ENCODE measurements at places on chromosomes 13 and 19.

GRCh38 chr13:81745391-81745790 is 1404.5 kb upstream of the SPRY2 start:
- DNase-seq = no peak

GRCh38 chr13:74325106-74325505 is 190.9 kb upstream of the KLF12 start:
- peak; percentile 75 for DNase-seq

DNA sequence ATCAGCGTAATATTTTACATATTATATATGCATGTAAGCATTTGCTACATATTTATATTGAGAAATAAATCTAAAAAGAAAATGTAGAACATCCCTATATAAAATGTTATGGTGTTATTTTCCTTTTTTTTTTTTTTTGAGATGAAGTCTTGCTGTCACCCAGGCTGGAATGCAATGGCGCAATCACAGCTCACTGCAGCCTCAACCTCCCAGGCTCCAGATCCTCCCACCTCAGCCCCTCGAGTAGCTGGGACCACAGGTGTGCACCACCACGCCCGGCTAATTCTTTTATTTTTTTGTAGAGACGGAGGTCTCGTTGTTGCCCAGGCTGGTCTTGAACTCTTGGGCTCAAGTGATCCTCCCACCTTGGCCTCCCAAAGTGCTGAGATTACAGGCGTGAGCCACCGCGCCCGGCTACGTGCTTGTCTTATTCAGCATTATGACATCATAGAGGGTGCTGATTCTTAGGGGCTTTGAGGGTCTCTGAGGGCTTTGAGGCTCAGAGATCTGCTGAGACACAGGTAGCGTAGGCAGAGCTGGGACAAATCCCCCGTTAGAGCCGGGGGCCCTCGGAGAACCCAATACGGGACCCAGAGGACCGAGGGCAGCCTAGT is 101.9 kb downstream of the GADD45B start:
- no peak for DNase-seq

DNA sequence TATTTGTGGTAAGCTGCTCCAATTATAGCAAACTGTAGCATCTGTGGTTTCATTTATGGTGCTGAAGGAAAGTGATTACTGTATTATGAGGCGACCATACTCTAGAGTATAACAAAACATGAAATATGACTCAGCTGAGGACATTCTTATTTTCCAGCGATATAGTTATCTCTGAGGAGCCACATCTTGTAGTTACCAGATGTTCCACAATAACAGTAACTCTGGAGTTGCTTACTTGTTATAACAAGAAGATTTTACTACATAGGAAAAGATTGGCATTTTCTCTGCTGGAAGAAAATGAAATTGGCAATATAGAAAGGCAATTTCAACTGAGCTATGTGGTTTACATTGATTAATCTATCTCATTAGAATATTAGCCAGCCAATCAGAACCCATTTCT is 1634.2 kb downstream of the PCDH9 start:
- DNase-seq = no peak

GRCh38 chr13:28476919-28477708 is 17.8 kb downstream of the FLT1 start:
- DNase-seq = no peak

DNA sequence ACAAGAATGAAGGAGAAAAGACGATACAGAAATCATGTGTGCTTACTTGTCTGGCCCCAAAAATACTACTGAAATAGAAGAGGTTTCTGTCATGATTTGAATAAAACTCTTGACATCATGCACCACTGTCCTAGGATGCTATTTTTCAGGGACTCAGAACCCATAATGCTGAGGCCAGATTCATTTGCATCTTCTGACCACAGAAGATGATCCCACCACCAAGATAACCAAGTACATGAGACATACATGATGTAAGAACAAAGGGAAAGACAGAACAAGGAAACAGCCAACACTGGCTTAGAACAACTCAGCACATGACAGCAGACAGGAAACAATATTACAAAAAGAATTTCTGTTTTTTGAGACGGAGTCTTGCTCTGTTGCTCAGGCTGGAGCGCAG is 2.5 kb downstream of the ZNF552 start:
- DNase-seq = no peak

DNA sequence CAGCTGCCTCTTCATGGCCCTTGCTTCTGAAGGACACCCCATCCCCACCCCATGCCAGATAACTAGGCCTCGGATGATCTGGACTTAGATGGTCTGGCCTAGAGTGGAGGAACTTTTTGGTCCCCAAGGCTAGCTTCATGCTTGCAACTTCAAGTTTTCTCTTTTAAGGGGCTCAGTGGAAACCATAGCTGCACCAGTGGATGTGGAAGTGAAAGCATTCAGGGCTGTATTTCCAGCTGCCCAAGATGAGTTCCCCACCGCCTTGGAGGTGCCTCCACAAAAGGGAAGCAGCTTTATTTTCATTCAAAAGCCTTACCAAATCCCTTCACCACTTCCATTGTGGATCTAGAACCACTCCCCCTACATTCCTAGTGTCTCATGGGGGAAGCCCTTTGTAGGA is 17.6 kb upstream of the GSX1 start:
- DNase-seq = no peak

DNA sequence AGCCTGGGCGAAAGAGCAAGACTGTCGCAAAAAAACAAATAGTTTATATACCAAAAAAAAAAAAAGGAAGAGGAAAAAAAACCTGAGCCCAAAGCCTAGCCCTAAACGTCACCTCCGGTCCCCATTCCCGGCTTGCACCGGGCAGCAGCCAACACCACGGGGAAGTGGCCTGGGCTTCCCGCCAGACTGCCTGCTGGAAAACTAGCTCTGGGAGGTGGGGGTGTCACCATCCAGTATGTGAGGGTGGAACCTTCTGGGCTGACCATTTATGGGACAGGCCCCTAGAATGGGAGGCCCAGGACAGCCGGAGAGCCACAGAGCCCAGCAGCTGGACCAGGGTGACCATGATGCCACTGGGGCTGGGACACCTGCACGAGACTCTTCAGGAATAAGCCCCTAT is 37.3 kb downstream of the IL12RB1 start:
- DNase-seq = no peak

DNA sequence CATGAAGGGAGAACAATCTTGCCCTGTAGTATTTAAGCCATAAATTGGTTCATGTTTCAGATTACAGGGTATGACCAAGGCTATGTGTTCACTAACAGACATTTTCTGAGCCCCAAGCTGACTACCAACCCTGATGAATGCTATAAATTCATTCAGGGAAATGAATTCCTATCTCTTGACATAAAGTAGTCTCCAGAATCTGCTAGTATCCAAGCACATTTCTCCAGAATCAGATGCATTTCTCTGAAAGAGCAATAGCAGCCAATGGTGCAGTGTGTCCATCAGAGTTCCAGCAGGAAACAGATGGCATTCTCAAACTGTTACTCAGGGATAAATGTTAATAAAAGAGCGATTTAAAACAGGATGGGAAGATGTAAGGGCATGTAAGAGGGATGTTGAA is 226.4 kb downstream of the COG6 start:
- no peak for DNase-seq

GRCh38 chr19:1272423-1273262 is 2.7 kb upstream of the FAM174C start:
- DNase-seq = no peak

- no peak for DNase-seq
Measured at GRCh38 chr13:79312340-79312855, 93.7 kb downstream of the RBM26 start.

GRCh38 chr13:69904784-69905183 is 202.8 kb upstream of the ATXN8OS start:
- DNase-seq = no peak

- peak; percentile 40 for DNase-seq
Measured at GRCh38 chr13:38687246-38688229, 661 bp downstream of the FREM2 start.

DNA sequence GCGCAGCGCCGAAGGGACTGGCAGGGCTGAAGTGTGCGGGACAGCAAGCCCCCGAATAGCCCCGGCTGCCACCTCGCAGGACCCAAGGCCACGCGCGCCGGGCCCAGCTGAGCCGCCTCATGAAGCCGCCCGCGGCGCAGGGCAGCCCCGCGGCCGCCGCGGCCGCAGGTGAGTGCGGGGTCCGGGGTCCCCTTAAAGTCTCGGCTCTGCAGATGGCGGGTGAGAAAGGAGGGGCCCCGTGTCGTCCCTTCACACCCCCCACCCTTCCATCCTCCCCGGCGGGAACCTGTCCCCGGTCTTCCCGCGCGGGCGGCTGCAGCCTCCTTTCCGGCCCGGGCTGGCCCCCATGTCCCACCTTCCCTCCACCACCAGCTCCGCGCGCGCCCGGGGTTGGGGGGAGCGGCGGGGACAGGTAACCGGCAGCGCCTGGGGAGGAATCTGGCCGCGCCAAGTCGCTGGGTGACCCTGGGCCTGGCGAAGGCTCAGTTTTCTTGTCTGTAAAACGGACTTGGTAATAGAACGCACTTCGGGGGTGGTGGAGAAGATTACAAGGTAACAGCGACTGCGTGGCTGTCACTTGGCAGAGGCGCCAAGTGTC is 338 bp downstream of the RGCC start:
- peak; percentile 21 for DNase-seq

- no peak for DNase-seq
Measured at GRCh38 chr19:40219721-40220276, 1.6 kb upstream of the TTC9B start.

- DNase-seq = no peak
Measured at GRCh38 chr19:39679791-39680168, 24.1 kb downstream of the LGALS16 start.

DNA sequence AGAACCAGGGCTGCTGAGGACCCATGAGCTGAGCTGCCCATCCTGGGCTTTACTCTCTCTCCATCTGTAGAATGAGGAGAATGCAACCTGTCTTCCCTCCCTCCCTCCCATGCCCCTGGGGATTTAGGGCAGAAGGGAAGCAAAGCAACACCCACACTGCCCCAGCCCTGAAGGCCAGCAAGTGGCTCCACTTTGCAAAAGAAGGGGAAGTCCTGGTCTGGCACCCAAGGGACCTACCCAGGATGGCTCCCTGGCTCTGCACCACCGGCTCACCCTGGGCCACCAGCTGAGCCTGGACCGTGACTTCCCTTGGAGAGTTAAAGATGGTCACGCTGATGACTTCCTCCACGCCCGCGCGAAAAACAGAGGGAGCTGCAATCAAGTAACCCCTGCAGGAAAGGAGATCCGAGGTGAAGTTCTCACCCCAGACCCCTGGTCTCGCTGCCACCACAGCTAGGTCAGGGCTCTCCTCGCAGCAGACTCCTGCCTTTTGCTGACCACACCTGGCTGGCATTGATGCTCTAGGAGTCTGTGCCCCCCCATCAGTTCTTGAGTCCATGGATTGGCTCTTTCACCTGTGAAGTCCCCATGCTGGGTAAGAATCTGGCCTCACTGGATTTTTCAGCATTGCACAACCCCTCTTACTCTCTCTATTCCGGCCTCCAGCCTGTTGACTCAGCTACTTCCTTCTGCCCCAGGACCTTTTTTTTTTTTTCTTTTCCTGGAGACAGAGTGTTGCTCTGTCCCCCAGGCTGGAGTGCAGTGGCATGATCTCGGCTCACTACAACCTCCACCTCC is 4.6 kb downstream of the CPAMD8 start:
- no peak for DNase-seq

- DNase-seq = no peak
Measured at GRCh38 chr13:28031220-28031895, 42.9 kb upstream of the URAD start.

Data from HEK293T (cell line).